ENCODE measurements at places on chromosomes 12 and 14. TPM values are rescaled to one million over a fixed set of nuclear protein-coding genes. Genes with fewer than 3 reads are reported as not detected.
A peak's percentile ranks its signal among the peaks of the same experiment; 100 is the strongest.

Gene ACIN1
- total RNA-seq: 327 TPM

Gene RAPGEF3
- 0.39 TPM for total RNA-seq

GRCh38 chr14:91115986-91116770, 2.3 kb downstream of the DGLUCY start:
- DNase-seq: no peak
- peak overlapping the region; percentile 95 for H3K4me3 ChIP-seq
- H3K27ac ChIP-seq: peak overlapping the region; percentile 94
- peaks cover 73% of the 10 kb centered on the region for H3K4me1 ChIP-seq
- no peaks in the 10 kb centered on the region for H3K27me3 ChIP-seq

DNA sequence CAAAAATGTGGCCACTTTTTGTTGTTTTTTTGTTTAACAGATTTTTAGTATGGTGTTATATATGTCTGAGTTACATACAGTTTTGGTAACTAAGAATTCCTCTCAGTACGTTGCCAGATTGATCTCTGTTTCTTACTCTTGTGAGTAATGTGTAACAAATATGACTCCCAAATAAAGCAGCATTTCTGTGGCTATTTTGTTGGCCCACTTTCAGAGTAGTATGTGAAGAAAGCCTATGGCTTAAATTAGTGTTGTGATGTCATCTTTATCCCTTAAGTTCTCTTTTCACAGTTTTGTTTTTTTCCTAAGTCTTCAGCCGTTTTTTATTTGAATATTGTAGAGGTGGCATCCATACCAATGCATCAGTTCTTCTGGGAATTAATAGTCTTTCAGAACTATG, 10.7 kb downstream of the PCNX4 start:
- no peak overlapping the region for H3K4me3 ChIP-seq
- no peaks in the 10 kb centered on the region for H3K4me1 ChIP-seq
- H3K27me3 ChIP-seq: no peaks in the 10 kb centered on the region
- no peak overlapping the region for H3K27ac ChIP-seq

GRCh38 chr12:66063916-66064315, 66.6 kb downstream of the LLPH start:
- H3K27ac ChIP-seq: no peak overlapping the region
- no peak for DNase-seq
- H3K36me3 ChIP-seq: no peaks in the 10 kb centered on the region
- H3K4me3 ChIP-seq: no peak overlapping the region
- H3K4me1 ChIP-seq: peaks cover 10% of the 10 kb centered on the region

DNA sequence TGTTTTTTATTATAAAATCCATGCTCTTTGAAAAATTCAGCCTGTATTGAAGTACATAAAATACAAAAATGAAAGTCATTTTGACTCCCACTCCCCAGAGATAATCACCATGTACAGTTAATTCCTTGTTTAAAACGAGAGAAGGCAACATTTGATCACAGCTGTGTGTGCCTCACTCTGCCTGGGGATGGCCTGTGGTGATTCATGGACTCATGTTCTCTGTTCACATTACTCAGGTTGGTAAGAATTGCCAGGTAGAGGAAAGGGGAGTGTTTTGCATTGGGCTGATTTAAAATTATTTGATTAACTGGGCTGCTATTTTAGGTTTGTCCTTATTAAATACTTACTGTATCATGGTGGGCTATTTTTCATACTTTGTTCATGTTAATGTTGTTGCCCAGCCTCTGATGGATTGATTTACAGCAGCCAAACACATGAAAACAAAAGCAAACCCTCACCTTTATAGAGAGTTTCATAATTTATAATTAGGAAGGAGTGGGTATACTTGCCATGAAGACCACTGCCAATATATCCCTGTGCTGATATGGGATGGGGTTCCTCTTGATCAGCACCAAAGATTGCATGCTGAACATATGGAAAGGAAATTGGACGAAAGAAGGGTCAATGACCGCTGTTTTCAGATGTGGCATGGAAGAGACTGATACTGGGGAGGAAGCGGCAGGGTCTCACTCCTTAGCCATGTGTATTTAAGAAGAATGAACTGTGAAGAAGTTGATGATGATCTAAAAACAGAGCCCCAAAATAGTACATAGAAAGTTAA, 3.0 kb downstream of the ZBTB1 start:
- H3K27me3 ChIP-seq: no peaks in the 10 kb centered on the region
- peak overlapping the region; percentile 87 for H3K4me3 ChIP-seq
- peaks cover 62% of the 10 kb centered on the region for H3K4me1 ChIP-seq

- no peak overlapping the region for H3K27ac ChIP-seq
- no peaks in the 10 kb centered on the region for H3K36me3 ChIP-seq
- H3K4me3 ChIP-seq: no peak overlapping the region
- peak; percentile 47 for DNase-seq
These were observed 77.8 kb upstream of the MAX start for GRCh38 chr14:65179918-65180724.

All from CD4-positive, alpha-beta memory T cell (primary cell).